K562 (cell line): ENCODE measurements at places on chromosomes 2 and 18. TPM values are rescaled to one million over a fixed set of nuclear protein-coding genes. Genes with fewer than 3 reads are reported as not detected.

Gene POTEC
- total RNA-seq, result not detected in 2 replicates

Gene PARD6G
- total RNA-seq, result 0.92 and 1.2 TPM in 2 replicates

Gene CAVIN2
- total RNA-seq, result 70.5 and 74.6 TPM in 2 replicates

Gene XIRP2
- total RNA-seq, result 0.07 TPM in 1 of 2 replicates, not detected in the other

Gene RIT2
- not detected in 2 replicates for total RNA-seq

Gene C1QL2
- not detected in 2 replicates for total RNA-seq

Gene MARCO
- total RNA-seq, result 0.16 and 0.31 TPM in 2 replicates

Gene KCNE4
- total RNA-seq, result not detected in 2 replicates

GRCh38 chr2:85926931-85927661, 38.3 kb upstream of the ST3GAL5 start:
- no peaks in the 10 kb centered on the region for H3K36me3 ChIP-seq
- H3K4me3 ChIP-seq, result no peak overlapping the region
- no peaks in the 10 kb centered on the region; the same call in 2 of the 3 replicates for H3K27me3 ChIP-seq
- H3K27ac ChIP-seq, result no peak overlapping the region
- DNase-seq, result no peak

GRCh38 chr2:20596973-20597859, 53.7 kb downstream of the HS1BP3 start:
- no peak overlapping the region for H3K4me3 ChIP-seq
- no peaks in the 10 kb centered on the region for H3K27me3 ChIP-seq
- DNase-seq, result no peak
- H3K27ac ChIP-seq, result peak overlapping the region; percentile 81; the same call in 1 of the 3 replicates

DNA sequence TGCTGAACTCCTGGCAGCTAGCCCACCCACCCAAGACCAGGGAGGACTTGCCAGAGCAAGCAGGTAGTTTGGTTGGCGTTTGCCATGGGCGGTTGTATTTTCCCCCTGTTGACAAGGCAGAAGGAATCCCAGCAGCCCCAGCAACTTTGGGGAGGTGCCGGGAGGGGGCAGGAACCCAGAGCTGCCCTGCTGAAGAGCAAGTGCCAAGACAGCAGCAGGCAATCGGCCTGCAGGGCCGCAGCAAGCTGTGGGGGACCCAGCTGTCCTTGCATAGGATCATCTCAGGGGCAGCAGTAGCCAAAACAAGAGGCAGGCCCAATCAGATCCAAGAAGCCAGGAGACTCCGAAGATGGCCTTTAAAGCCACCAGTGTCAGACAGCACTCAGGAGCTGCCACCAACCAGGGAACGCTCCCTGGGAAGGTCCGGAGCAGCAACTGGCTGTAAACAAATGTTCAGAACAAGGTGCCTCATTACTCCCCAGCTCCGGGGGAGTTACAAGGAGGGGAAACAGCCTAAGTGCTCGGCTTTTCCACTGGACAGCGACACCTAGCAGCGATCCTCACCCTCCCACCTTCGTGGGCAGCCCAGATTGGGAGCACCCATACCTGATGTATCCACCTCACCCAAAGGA, 2.1 kb downstream of the ST8SIA5 start:
- no peak overlapping the region for H3K4me3 ChIP-seq
- H3K27ac ChIP-seq, result no peak overlapping the region
- peaks cover 4% of the 10 kb centered on the region; the same call in 1 of the 2 replicates for H3K4me1 ChIP-seq
- no peaks in the 10 kb centered on the region for H3K36me3 ChIP-seq
- DNase-seq, result no peak

- no peaks in the 10 kb centered on the region for H3K4me1 ChIP-seq
- H3K27me3 ChIP-seq, result peaks cover 38% of the 10 kb centered on the region
- H3K4me3 ChIP-seq, result no peak overlapping the region
- H3K27ac ChIP-seq, result no peak overlapping the region
- no peaks in the 10 kb centered on the region for H3K36me3 ChIP-seq
Measured at GRCh38 chr2:120497261-120497977, 151.5 kb downstream of the INHBB start.

DNA sequence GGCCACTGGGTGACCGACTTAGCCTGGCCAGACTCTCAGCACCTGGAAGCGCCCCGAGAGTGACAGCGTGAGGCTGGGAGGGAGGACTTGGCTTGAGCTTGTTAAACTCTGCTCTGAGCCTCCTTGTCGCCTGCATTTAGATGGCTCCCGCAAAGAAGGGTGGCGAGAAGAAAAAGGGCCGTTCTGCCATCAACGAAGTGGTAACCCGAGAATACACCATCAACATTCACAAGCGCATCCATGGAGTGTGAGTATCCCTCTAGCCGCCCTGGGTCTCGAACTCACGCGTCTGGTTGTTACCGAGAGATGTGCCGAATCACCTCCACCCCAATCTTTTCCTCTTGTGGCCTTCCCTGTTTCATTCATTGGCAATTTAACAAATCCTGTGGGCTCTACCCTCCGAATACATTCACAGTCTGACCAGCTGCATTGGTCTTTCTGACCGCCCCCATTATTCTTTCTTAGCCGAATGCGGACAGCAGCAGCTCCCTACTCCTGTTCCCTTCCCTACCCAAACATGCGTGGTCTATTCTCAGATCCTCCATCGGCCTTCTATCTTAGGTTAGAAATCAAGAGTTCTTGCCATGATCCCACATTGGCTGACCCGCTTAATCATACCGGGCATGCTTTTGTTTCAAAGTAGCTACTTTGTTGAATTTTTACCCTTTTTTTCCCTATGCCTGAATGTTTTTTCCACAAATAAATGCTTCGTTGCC, 631 bp downstream of the RPL31 start:
- peak; percentile 30 for DNase-seq
- peaks cover 18% of the 10 kb centered on the region for H3K4me1 ChIP-seq
- peak overlapping the region; percentile 86 for H3K4me3 ChIP-seq
- H3K36me3 ChIP-seq, result peaks cover 53% of the 10 kb centered on the region
- H3K27ac ChIP-seq, result peak overlapping the region; percentile 85

GRCh38 chr2:23826040-23826439, 100.9 kb downstream of the ATAD2B start:
- no peak overlapping the region for H3K27ac ChIP-seq
- DNase-seq, result no peak
- H3K4me1 ChIP-seq, result no peaks in the 10 kb centered on the region
- peaks cover 20% of the 10 kb centered on the region; the same call in 2 of the 3 replicates for H3K36me3 ChIP-seq
- H3K27me3 ChIP-seq, result no peaks in the 10 kb centered on the region
- no peak overlapping the region for H3K4me3 ChIP-seq

GRCh38 chr2:182186132-182186735, 200.6 kb downstream of the PPP1R1C start:
- H3K36me3 ChIP-seq, result no peaks in the 10 kb centered on the region
- H3K27ac ChIP-seq, result no peak overlapping the region
- no peaks in the 10 kb centered on the region for H3K27me3 ChIP-seq
- no peak overlapping the region for H3K4me3 ChIP-seq
- H3K4me1 ChIP-seq, result no peaks in the 10 kb centered on the region

GRCh38 chr18:52408800-52409302, 68.9 kb downstream of the DCC start:
- H3K27me3 ChIP-seq, result no peaks in the 10 kb centered on the region
- H3K4me3 ChIP-seq, result no peak overlapping the region
- DNase-seq, result no peak
- no peaks in the 10 kb centered on the region for H3K4me1 ChIP-seq
- H3K27ac ChIP-seq, result no peak overlapping the region

DNA sequence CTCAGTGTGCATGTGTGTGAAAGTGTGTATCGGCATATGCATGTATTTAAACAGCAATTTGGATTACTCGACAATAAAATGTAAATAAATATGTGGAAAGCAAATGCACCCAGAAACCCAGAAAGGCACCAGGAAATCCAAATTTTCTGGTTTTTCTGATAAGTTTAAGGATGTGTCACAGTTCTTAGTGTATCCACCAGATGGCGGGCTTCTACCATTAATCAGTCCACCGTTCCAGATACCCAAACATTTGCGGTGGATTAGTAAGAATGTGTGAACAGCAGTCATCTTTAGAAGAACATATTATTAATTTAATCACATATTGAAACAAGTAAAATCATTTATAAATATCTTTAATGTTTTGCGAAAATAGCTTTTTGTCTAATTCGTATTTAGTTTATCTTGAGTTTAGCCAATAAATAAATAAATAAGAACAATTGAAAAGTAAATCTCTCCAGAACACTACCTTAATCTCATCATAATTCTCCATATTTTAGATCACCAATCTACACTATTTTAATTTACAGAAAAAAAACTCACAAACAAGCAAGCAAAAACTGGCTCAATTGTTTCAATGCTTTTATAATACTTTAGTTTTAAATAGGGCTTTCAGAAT, 298.9 kb downstream of the DSEL start:
- peak; percentile 44 for DNase-seq
- H3K27ac ChIP-seq, result no peak overlapping the region
- no peaks in the 10 kb centered on the region for H3K4me1 ChIP-seq
- H3K27me3 ChIP-seq, result no peaks in the 10 kb centered on the region

GRCh38 chr2:161206471-161207032, 46.3 kb downstream of the TANK start:
- H3K4me3 ChIP-seq, result no peak overlapping the region
- H3K36me3 ChIP-seq, result peaks cover 50% of the 10 kb centered on the region
- no peak for DNase-seq
- peaks cover 9% of the 10 kb centered on the region; the same call in 1 of the 3 replicates for H3K4me1 ChIP-seq
- no peaks in the 10 kb centered on the region for H3K27me3 ChIP-seq

GRCh38 chr2:100142393-100142792, at the start of gene AFF3:
Gene AFF3, minus strand, starts transcription at chr2:100142590. Its CDS starts 38,136 bp downstream, at chr2:100104454.
- no peaks in the 10 kb centered on the region for H3K4me1 ChIP-seq
- peaks cover 2% of the 10 kb centered on the region; the same call in 1 of the 3 replicates for H3K27me3 ChIP-seq
- H3K36me3 ChIP-seq, result no peaks in the 10 kb centered on the region

DNA sequence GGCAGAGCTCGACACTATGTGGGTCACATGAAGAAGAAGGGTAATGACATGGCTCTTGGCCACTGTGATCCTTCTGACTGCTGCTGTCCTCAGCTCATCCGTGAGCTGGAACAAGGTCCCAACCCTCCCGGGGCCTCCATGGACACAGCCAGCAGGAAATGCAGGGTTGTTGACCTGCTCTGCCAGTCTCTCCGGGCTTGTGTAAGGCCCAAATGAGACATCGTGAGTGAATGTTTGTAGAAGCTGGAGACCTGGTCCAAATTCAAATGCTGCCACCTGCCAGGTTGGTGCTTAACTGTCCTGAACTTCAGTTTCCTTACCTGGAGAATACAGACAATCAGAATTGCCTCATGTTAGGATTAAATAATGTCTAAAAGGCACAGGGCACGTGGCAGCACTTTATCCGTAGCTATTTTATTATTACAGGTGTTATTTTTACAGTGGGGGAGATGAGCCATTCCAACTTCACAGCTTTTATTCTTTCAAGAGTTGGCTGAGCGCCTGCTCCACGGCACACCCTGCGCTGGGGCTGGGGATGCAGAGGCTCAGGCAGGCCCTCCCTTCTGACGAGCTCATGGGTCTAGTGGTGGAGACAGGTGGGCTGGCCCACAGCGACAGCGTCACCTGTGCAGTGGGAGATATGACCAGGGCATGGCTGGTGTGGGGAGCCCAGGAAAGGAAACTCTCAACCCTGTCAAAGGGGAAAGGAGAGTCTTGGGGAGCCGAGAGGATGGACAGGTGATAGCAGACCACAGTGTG, 15.1 kb downstream of the ARHGEF4 start:
- no peak for DNase-seq
- peaks cover 9% of the 10 kb centered on the region; the same call in 2 of the 3 replicates for H3K27me3 ChIP-seq
- no peak overlapping the region for H3K4me3 ChIP-seq
- no peak overlapping the region for H3K27ac ChIP-seq

- no peaks in the 10 kb centered on the region for H3K27me3 ChIP-seq
- no peak overlapping the region for H3K27ac ChIP-seq
- H3K36me3 ChIP-seq, result no peaks in the 10 kb centered on the region
Measured at GRCh38 chr2:222336442-222336841, 37.6 kb upstream of the PAX3 start.

GRCh38 chr2:65382776-65383357, 49.5 kb downstream of the SPRED2 start:
- peaks cover 38% of the 10 kb centered on the region for H3K36me3 ChIP-seq
- H3K27ac ChIP-seq, result peak overlapping the region; percentile 69
- H3K4me3 ChIP-seq, result no peak overlapping the region; the same call in 1 of the 2 replicates
- DNase-seq, result peak; percentile 87
- H3K4me1 ChIP-seq, result peaks cover 81% of the 10 kb centered on the region
- no peaks in the 10 kb centered on the region for H3K27me3 ChIP-seq

- no peaks in the 10 kb centered on the region for H3K4me1 ChIP-seq
- H3K27me3 ChIP-seq, result no peaks in the 10 kb centered on the region
- no peak overlapping the region for H3K27ac ChIP-seq
- H3K36me3 ChIP-seq, result no peaks in the 10 kb centered on the region
- no peak for DNase-seq
Measured at GRCh38 chr2:156077041-156077742, 255.3 kb downstream of the NR4A2 start.

DNA sequence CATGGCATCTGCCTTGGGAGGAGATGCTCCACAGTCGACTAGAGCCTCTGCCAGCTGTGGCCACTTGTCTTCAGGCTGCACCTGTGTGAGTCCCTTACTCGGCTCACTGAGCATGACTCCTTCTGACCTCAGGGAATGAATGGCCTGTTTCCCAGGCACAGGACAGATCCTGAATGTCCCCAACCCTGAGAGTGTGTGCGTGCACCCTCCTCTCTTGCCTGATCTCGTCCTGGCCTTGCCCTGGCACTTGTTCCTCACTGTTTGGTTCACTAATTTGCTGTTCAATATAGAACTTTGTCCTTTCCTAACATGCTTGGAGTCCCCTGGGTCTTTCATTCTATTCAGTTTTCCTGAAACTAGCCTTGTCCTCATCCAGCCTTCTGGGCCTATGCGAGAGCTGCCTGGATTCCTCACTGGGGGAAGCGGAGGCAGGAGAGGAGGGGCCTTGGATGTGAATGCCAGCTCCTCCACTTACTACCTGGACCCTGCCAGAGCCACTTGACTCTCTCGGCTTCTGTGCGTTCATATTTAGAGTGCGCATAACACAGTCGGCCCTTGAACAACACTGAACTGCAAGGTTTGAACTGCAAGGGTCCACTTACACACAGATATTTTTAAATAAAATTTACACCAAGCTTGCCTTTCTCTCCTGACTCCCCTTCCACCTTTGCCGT, 184.8 kb downstream of the ACKR3 start:
- no peak overlapping the region for H3K27ac ChIP-seq
- no peak for DNase-seq
- H3K4me3 ChIP-seq, result no peak overlapping the region
- no peaks in the 10 kb centered on the region for H3K4me1 ChIP-seq
- H3K27me3 ChIP-seq, result no peaks in the 10 kb centered on the region
- H3K36me3 ChIP-seq, result no peaks in the 10 kb centered on the region

DNA sequence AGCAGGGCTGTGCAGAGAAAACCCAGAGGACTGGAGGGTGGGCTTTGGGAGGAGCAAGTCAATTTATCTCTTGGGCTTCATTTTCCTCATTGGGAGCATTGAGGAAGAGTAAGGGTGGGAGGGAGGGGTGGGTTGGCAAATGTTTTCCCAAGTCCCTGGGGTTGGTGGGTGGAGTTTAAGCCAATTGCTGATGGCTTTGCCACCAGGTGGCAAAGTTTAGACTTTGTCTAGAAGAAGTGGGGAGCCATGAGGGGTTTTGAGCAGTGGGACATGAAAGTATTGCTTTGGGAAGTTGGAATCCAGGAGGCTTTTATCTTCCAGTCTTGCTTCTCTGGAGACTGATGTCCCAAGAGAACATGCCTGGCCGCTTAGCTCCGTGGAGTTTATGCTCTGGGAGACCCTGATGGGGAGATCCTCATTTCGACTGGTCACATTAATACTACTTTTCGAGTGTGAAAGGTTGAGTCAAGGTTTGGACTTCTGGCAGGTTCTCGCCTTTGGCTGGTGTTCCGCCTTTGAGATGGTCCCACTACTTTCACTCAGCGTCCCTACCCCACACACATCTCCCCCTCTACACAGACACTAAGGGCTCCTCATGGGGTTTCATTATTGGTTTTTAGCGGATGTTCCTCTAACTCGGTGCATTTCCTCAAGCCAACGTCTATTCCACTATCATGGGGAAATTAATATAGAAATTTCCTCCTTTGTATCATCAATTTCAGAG, 126.7 kb downstream of the PRKCE start:
- no peaks in the 10 kb centered on the region for H3K36me3 ChIP-seq
- H3K27ac ChIP-seq, result no peak overlapping the region
